ENCODE measurements at places on chromosomes 3 and 15. TPM values are rescaled to one million over a fixed set of nuclear protein-coding genes. Genes with fewer than 3 reads are reported as not detected.
A peak's percentile ranks its signal among the peaks of the same experiment; 100 is the strongest.

DNA sequence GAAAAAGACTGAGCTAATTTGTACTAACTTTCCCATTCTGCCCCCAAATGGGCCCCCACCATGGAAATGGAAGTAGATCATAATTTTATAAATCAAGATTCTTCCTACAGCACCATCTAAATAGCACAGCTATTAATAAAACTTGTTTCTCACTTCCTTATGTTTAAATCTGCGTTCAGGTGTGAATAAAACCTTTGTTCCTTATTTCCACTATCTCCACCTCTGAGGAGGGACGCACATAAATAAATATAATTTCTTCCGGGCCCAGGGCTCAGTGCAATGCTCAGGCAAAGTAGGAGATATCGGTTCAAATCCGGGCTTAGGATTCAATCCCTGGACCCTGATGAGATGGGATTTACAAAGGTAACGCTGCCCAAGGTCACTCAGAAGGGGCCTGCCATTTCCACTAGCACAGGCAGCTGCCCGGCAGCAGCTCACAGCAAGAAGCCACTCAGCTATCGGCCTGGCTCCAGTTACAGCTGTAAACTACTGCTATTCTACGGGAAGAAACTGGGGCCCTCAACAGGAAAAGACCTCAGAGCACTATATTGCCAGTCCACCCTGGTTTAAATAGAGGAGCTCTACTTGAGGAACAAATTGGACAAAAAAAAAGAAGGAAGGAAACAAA, 52.5 kb downstream of the FOXP1 start:
- no peak for DNase-seq

- DNase-seq: no peak
Observed at GRCh38 chr3:123186695-123187094, 15.0 kb upstream of the SEC22A start.

DNA sequence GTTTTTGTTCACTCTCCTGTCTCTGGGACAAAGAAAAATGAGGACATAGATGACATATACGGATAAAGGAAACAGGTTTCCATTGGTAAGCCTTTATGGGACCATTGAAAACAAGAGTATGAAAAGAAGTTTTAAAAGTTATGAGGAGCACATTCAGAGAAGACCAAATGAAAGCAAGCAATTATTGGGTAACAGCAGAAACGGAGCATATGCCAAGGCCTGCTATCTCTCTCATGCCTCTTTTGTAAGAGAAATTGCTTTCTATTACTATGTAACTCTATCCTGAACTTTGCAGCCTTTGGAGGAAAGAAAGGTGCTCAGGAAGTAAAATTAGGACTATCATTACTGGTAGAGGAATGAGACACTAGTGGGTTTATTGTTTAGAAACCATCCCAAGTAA, 14.9 kb upstream of the DPH6 start:
- no peak for DNase-seq

GRCh38 chr15:59492389-59493377, 54.7 kb downstream of the FAM81A start:
- peak; percentile 69 for DNase-seq

Gene WDR49
- total RNA-seq: 0.92 TPM

DNA sequence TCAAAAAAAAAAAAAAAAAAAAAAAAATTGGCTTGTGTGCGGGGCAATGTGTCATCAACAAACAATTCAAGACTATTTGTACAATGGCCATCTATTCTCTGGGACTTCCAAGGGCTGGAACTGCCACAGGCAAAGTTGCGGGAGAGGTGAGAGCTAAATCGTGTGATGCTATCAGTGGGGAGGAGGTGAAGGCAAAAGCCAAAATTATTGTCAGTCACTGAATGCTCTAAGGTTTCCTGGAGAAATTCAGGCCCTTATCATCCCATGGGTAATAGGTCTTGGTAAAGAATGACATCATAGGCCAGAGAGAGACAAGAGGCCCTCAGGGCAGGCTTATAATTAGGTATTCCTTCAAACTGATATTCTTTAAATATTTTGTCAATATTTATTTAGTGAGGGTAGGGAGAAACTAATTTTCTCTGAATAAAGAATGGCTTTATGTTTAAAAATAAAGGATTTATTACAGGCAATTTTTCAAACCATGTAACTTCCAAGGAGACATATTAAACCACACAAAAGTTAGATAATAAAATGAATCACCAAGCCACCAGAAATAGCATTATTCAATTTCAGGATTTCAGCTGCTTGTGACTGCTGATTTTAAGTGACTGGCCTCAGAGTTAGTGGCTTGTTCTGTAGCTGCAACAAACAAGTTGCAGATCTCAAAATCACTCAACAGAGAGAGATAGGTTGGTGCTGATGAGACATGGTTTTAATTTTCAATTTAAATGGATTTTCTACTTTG, 226.3 kb upstream of the MRPL3 start:
- DNase-seq: no peak

Gene DNAJA4
- 85.9 TPM for total RNA-seq

GRCh38 chr15:99943466-99943865, 210.2 kb upstream of the LYSMD4 start:
- no peak for DNase-seq

GRCh38 chr3:100850701-100851100, 141.4 kb downstream of the TFG start:
- DNase-seq: no peak

Gene IL16
- 5.5 TPM for total RNA-seq

DNA sequence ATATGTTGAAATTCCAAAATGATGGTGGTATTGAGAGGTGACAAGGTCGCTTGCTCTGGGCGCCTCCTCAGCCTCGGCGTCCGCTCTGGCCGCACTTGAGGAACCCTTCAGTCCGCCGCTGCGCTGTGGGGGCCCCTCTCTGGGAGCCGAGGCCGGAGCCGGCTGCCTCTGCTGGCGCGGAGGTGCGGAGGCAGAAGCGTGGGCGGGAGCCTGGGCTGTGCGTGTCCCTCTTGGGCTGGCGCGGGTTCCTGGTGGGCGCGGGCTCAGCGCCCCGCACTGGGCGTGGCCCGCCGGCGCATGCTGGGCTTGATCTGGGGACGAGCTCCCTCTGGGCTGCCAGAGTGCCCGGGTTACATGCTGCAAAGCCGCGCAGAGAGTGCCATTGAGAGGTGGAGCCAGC, 39.8 kb upstream of the TMC3 start:
- no peak for DNase-seq

GRCh38 chr3:52787672-52788625, 6.6 kb upstream of the ITIH3 start:
- DNase-seq: peak; percentile 30
